Heart right ventricle (tissue), 16 donors: ENCODE measurements at places on chromosomes 6 and 20. TPM values are rescaled to one million over a fixed set of nuclear protein-coding genes. Genes with fewer than 3 reads are reported as not detected.

Gene CAGE1
- not detected for total RNA-seq

Gene SLC17A3
- not detected for total RNA-seq

DNA sequence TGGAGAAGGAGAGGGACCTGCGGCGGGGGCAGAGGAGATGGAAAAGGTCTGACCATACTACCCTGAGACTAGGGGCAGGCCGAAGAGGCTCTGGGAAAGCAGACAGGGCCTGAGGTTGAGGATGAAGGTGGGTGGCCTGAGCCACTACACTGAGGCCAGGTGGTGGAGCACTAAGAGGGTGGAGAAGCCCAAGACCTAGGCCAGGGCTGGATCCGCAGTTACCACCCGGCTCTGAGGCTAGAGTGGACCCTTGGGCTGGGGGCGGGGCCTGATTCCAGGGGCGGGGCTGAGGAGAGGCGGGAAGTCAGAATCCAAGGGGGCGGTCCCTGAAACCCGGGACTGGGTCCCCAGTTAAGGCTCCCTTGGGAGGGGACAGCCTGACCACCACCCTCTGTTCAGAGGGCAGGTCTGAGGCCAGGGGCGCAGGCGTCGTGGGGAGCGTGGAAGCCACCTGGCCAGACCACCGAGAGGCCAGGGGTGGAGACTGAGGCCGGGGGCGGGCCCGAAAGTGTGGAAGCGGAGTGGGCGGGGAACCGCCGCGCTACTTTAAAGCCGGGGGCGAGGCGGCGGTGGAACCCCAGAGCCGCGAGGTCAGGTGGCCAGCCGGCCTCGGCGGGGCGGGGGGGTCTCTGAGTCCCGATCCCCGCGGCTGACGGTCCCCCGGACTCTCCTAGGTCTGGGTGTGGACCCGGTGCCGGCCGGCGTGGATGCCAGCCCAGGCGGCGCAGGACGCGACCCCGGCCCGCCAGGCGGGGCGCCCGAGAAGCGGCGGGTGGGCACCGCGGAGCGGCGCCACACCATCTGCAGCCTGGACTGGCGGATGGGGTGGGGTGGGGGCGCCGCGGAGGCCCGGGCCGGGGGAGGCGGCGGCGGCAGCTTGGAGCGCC is 8.3 kb downstream of the CCM2L start:
- peak; percentile 69 for DNase-seq

GRCh38 chr6:157657754-157658153 is 165.3 kb upstream of the SNX9 start:
- no peak for DNase-seq

DNA sequence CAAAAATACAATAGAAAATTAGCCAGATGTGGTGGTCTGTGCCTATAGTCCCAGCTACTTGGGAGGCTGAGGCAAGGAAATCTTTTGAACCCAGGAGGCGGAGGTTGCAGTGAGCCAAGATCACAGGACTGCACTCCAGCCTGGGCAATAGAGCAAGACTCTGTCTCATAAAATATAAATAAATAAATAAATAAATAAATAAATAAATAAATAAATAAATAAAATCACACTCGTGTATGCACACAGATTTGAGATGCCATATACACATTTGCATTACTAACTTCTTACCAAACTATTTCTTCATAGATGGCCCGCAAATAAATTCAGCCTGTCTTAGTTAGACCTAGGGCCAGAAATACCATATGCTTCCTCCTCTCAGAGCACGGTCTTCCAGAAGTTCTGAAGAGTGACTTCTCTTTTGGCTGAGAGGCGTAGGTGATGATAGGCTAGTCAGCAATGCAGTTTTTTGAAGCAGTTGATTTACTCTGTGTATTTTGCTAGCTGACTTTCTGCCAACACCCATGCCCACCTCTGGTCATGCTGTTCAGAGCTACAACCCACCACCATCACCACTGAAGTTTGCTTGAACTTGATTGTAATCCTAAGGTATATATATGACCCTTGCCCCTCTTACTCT is 150.1 kb downstream of the SASH1 start:
- DNase-seq: no peak

GRCh38 chr20:1906361-1907051 is 11.3 kb downstream of the SIRPA start:
- no peak for DNase-seq

DNA sequence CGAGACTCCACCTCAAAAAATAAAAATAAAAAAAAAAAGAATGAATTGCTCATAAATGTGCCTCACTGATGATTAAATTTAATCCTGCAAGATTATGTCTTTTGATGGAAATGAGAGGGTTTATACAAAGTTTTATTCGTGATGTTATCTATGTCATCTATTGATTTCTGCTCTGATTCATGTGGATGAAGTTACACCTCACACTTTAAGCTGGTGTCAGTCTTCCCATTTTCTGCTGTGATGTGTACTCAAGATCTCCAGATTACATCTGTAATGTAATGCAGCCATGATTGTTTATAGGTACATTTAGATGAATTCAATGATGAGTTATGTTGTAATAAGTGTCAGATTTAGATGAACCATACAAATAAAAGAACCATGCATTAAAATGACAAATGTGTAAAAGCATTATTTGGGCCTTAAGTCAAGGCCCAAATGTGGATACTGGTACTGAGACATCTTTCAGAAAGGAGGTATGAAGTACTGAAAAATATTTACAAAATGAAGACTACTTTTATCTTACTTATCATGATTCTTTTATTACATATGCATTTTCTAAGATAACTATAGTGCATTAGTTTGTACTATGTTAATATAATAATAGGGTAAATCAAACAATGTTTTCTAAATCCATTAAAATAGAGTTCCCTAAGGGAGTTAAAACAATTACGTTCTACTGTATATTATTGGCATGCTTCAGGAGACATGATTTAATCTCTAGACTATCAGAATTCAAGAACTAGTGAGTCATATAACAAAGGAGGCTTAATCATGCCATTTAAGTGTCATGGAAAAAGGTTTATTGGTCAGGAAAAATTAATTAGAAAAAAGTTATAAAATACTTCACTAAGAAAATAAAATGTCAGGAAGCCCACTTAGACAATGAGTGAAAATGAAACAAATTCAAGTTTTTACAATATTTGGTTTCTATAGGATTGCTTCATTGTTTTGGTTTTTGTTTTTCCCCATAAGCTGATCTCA is 34.5 kb downstream of the HCRTR2 start:
- no peak for DNase-seq
